ENCODE measurements at places on chromosomes 3 and 15. TPM values are rescaled to one million over a fixed set of nuclear protein-coding genes. Genes with fewer than 3 reads are reported as not detected.

GRCh38 chr3:111246967-111247760, 175.5 kb downstream of the NECTIN3 start:
- no peak for DNase-seq
- H3K27ac ChIP-seq = no peak overlapping the region
- H3K4me3 ChIP-seq = no peak overlapping the region

GRCh38 chr3:107745354-107745753, 222.6 kb downstream of the BBX start:
- H3K27me3 ChIP-seq = no peaks in the 10 kb centered on the region
- no peak overlapping the region for H3K27ac ChIP-seq
- H3K4me1 ChIP-seq = no peaks in the 10 kb centered on the region
- H3K36me3 ChIP-seq = 0 out of 2 replicates have a peak, but pooled peaks cover 3% of the 10 kb centered on the region

DNA sequence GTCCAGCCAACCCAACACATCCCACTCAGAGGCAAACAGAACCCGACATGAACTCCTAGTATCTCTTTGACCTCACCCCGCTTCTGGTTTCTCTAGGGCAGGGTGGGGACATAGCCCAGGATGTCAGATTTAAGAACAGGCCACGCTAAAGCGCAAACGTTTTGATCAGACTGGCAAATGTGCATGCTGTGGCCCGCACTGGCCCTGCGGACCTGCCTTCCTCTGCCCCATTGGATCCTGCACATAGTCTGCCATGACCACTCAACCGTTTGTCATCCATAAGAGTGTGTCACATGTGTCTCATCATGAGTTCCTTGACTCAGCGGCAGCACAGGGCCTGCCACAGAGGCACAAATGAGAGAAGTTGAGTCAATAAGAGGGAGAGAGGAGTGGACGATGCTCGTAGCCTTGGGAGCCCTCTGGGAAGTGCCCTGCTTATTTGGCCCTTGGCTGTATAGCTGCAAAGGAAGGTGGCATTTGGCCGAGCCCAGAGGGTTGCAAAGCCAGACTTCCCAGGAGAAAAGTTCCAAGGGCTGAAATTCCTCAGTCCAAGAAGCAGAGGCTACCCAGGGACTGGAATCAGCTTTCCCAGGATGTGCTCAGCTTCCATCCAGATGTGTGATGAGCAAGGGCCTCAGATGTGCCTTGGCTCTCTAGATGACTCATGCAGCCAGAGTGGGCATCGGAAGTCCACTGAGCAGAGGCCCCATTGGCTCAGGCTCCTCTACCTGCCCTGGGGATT, 55.5 kb upstream of the SLCO2A1 start:
- H3K4me3 ChIP-seq = no peak overlapping the region
- no peaks in the 10 kb centered on the region for H3K36me3 ChIP-seq
- no peaks in the 10 kb centered on the region for H3K4me1 ChIP-seq
- H3K27me3 ChIP-seq = no peaks in the 10 kb centered on the region

DNA sequence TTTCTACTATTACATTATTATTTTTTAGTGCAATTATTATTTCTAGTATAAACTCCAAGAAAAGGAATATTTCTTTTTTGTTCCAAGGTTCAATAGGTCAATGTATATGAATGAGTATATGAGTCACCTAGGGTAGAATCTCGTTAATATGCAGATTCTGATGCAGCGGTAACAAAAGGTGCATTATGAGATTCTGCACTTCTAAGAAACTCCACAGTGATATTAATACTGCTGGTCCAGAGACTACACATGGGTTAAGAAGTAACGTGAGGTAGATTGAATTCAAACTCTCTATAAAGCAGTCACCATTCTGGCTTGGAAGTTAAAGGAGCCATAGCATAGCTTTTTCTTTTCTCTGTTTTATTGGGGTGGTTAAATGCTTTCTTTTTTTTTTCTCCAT, 596.2 kb upstream of the TBL1XR1 start:
- H3K4me1 ChIP-seq = no peaks in the 10 kb centered on the region
- no peak for DNase-seq
- no peaks in the 10 kb centered on the region for H3K27me3 ChIP-seq
- no peaks in the 10 kb centered on the region for H3K36me3 ChIP-seq
- H3K27ac ChIP-seq = no peak overlapping the region

DNA sequence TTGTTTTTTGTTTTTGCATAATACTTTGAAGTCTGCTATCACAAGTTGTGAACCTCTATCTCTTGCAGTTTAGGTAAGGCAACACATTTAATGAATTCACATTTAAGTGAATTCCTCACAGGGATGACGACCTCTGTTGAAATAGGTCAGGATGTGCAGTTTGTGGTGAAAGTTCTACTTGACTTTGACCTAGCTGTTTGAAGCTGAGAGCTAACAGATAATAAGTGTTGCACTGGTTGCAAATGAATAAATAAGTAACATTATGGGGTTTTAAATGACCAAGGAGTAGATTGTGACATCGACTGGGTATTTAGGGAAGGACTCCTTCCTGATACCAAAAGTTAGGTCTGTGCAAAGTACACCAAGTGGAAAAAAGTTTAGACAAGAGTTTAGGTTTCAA, 23.9 kb downstream of the NIT2 start:
- H3K4me1 ChIP-seq = no peaks in the 10 kb centered on the region
- no peak for DNase-seq
- no peak overlapping the region for H3K4me3 ChIP-seq
- no peaks in the 10 kb centered on the region for H3K27me3 ChIP-seq
- peaks cover 51% of the 10 kb centered on the region for H3K36me3 ChIP-seq
- H3K27ac ChIP-seq = no peak overlapping the region

DNA sequence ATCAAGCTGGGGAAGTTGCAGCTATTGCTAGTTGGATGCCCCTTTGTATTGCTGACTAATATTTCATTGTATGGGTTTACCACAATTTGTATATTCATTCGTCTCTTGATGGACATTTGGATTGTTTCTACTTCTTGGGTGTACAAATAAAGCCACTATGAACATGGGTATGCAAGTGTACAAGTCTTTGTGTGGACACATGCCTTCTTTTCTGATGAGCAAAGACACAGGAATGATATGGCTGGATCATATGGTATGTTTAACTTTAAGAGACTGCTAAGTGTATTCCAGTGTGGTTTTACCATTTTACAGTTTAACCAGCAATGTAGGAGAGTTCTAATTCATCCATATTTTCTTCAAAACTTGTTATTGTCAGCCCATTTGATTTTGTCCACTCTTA, 32.2 kb downstream of the NECTIN3 start:
- DNase-seq = no peak
- no peaks in the 10 kb centered on the region for H3K27me3 ChIP-seq
- H3K36me3 ChIP-seq = peaks cover 5% of the 10 kb centered on the region
- no peak overlapping the region for H3K4me3 ChIP-seq

DNA sequence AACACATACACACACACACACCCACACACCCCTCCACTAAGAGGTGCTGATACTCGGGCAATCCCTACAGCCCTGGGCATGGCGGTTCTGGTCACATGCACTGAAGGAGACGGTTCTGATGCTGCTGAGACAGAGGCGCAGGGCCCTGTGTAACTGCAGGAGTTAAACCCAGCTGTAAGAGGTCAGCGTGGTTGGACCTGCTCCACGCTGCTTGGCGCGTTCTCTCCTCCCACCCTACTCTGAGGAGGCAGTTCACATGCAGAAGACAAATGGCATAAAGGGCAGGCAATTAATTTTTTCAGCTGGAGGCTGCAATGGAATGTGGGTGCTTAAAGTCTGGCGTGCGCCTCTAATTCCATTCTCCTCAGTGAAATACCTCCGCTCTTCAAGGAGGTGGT, 35.2 kb downstream of the GRK7 start:
- H3K27ac ChIP-seq = no peak overlapping the region
- DNase-seq = peak; percentile 27
- H3K27me3 ChIP-seq = no peaks in the 10 kb centered on the region

- no peak for DNase-seq
- H3K4me1 ChIP-seq = no peaks in the 10 kb centered on the region
- no peaks in the 10 kb centered on the region for H3K27me3 ChIP-seq
- H3K27ac ChIP-seq = no peak overlapping the region
- no peak overlapping the region for H3K4me3 ChIP-seq
- H3K36me3 ChIP-seq = no peaks in the 10 kb centered on the region
Measured at GRCh38 chr3:194306109-194306686, 44.9 kb downstream of the CPN2 start.

GRCh38 chr3:31858439-31858838, 122.6 kb downstream of the OSBPL10 start:
- no peak overlapping the region for H3K27ac ChIP-seq
- no peak for DNase-seq
- no peaks in the 10 kb centered on the region for H3K4me1 ChIP-seq
- no peak overlapping the region for H3K4me3 ChIP-seq

DNA sequence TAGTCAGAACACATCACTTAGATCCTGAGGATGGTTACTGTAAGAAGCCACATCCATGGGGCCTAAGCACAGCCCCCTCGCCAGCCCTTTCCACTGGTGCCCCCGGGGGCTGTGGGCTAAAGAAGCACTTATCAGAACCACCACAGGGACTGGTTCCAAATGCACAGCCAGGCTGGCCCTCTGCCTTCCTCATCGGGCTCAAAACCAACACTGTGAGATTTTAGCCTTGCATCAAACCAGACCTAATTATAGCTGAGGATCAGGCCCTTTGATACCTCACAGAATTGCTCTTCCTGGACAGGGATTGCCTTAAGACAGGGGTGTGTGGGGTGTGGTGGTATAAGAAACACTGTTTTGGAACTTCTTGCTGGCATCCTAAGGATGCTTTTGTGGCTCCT, 23.7 kb downstream of the SRPRB start:
- no peaks in the 10 kb centered on the region for H3K27me3 ChIP-seq
- no peak overlapping the region for H3K27ac ChIP-seq
- no peaks in the 10 kb centered on the region for H3K4me1 ChIP-seq

BBS4 gene
- total RNA-seq = 11.0 TPM

CCNL1 gene
- 91.2 TPM for total RNA-seq

KLHL6 gene
- total RNA-seq = not detected

CXCR6 gene
- not detected for total RNA-seq

SLC24A1 gene
- total RNA-seq = 4.4 TPM

ABI3BP gene
- 0.61 TPM for total RNA-seq

All from SJCRH30 (cell line).